ENCODE measurements at places on chromosomes 6 and 20.

DNA sequence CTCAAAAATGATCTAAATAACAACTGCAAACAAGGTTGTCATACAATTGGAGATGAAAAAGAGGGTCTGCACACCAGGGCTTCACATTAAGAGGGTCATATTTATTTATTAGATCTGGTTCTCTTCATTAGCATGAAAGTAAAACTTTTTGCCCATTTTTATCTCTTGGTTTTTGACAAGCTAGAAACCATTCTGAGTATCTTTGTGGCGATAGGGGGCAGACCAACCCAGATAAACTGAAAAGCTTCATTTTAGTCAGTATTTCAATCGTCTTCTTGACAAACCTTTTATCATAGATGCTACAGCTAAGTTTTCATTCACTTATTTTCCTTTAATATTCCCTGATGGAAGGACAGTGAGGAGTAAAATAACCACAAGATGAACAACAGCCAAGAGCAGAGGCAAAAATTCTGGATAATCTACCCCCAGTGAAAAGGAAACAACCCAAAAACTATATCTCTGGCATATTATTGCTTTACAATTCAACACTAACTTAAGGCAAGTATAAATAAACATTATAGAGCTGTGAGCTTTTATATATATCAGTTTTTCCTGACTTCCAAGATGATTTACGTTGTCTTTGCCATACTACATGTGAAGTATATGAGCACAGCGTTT lies 45.2 kb downstream of the THEMIS start:
- H3K4me1 ChIP-seq = no peaks in the 10 kb centered on the region
- no peaks in the 10 kb centered on the region for H3K27me3 ChIP-seq
- no peak overlapping the region for H3K27ac ChIP-seq
- H3K36me3 ChIP-seq = no peaks in the 10 kb centered on the region
- no peak for DNase-seq

DNA sequence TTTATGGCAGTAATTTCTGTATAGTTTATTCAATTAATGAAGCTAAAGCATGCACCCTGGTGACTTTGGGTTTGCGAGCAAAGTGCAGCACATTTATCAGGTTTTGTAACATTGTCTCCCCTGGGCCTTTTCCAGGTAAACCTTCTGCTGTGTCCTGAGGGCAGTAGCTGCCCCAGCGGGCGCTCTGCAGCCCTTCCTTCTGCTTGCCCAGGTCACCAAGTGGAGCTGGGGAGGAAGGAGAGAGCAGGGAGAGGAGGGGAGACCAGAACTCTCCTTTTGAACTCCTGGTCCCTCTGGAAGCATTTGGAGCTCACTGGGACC lies 145.6 kb downstream of the DLL1 start:
- H3K27me3 ChIP-seq = peaks cover 24% of the 10 kb centered on the region
- no peak for DNase-seq
- peaks cover 20% of the 10 kb centered on the region for H3K4me1 ChIP-seq

DNA sequence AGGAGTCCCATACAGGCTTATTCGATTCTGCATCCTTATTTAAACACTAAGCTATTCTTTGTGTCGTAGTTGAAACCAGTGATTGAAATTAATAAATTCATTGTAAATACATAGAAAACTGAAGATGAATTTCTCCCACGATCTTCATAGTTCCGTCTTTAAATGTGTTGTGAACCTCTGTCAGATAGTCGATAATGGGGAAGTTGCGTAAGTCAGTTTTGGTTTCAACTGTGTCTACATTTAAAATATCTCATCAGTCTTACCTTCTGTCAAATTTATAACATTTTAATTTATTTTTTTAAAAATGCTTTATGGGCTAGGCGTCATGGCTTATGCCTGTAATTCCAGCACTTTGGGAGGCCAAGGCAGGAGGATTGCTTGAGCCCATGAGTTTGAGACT lies 12.7 kb downstream of the STX11 start:
- peaks cover 23% of the 10 kb centered on the region for H3K4me1 ChIP-seq
- no peak overlapping the region for H3K4me3 ChIP-seq
- no peaks in the 10 kb centered on the region for H3K27me3 ChIP-seq
- DNase-seq = no peak
- no peak overlapping the region for H3K27ac ChIP-seq

DNA sequence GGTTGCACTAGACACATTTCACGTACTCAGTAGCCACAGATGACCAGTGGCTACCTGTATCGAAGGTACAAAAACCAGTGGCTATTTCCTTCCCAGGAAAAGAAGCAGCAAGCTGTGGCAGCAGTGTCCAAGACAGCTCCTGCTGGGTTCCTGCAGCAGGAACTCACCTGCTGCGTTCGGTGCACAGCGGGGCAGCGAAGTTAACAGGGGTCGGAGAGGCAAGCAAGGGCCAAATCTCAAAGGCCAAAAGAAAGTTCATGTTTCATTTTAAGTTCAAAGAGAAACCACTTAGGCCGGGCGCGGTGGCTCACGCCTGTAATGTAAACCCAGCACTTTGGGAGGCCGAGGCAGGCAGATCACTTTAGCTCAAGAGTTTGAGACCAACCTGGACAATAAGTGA lies 26.9 kb downstream of the ASIP start:
- H3K27me3 ChIP-seq = peaks cover 14% of the 10 kb centered on the region
- no peak overlapping the region for H3K4me3 ChIP-seq
- no peak overlapping the region for H3K27ac ChIP-seq
- H3K36me3 ChIP-seq = peaks cover 24% of the 10 kb centered on the region
- DNase-seq = no peak

DNA sequence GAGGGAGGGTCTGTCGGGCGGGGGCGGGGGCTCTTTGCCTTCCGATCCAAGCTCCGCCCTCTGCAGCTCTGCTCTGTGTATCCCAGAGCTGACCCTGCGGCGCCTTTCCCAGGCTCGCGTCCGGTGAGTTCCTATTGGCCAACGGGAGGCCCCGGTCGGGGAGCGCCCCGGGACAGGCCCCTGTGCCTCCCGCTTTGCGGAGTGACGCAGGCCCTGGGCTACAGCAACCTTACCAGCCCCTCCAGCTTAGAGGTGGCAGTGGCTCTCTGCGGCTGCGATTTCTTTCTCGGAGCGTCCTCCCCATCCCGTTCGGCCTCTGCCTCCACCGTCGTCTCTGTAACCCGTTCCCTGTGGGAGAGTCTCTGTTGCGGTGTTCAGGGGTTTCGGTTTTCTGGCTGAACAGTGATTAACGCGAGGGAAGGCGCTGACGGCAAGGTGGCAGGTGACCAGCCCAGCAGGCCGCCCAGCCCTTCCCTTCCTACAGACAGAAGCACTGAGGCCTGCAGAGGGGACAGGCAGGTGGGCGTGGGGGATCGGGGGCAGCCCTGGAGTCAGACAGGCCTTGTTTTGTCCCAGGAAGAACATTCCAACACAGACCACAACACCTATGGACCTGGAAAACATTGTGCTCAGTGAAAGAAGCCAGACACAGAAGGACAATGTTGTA lies 18.1 kb upstream of the CEBPB start:
- DNase-seq = peak; percentile 26
- H3K27me3 ChIP-seq = peaks cover 23% of the 10 kb centered on the region
- H3K4me3 ChIP-seq = peak overlapping the region; percentile 78
- peak overlapping the region; percentile 65 for H3K27ac ChIP-seq
- peaks cover 16% of the 10 kb centered on the region for H3K4me1 ChIP-seq
- no peaks in the 10 kb centered on the region for H3K36me3 ChIP-seq

DNA sequence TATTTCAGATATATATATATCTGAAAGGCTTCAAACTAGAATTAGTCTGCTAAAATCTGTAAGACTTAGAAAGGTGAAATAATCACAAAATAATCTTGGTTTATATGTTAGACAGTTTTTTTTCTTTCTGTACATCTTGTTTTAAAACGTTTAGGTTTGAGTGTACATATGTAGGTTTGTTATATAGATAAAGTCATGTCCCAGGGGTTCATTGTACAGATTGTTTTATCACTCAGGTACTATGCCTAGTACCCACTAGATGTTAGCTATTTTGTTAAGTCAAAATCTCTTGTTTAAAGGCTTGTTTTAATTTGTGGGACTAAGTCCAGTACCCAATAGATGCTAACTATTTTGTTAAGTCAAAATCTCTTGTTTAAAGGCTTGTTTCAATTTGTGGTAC lies 1339.0 kb upstream of the CITED2 start:
- peaks cover 3% of the 10 kb centered on the region for H3K4me1 ChIP-seq
- H3K27ac ChIP-seq = no peak overlapping the region
- H3K27me3 ChIP-seq = peaks cover 25% of the 10 kb centered on the region

DNA sequence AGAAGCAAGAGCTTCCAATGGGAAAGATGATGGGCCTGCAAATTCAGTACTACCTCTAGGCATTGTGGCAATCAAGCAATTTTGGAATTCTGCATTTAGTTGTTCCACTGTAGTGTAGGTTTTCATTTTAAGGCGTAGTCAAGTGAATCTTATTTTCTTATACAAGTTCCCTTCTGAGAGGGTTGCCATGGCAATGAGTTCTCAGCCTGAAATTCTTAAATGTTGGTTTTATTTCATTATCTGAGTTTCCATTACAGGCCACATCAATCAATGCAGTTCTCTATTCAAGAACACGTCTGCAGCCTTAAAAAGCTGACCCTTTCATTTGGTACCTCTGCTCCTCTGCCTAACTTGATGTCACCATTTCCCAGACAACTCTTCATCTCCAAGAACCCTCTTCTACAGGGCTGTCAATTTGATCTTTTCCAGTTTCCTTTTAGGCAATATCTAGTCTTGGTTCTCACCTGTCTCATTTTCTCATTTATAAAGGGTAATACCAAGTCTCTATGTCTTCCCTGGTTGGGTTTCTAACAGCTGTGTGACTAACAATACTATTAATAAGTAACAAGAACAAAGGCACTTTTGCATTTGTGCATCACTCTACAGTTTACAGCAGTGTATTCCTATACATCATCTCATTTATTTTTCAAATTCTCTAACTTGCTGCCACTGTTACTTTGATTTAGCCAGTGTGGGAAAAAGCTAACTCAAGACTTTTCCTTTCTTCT lies 898.2 kb upstream of the FLRT3 start:
- H3K4me1 ChIP-seq = peaks cover 6% of the 10 kb centered on the region
- no peaks in the 10 kb centered on the region for H3K27me3 ChIP-seq
- H3K36me3 ChIP-seq = no peaks in the 10 kb centered on the region
- H3K4me3 ChIP-seq = no peak overlapping the region
- no peak overlapping the region for H3K27ac ChIP-seq

DNA sequence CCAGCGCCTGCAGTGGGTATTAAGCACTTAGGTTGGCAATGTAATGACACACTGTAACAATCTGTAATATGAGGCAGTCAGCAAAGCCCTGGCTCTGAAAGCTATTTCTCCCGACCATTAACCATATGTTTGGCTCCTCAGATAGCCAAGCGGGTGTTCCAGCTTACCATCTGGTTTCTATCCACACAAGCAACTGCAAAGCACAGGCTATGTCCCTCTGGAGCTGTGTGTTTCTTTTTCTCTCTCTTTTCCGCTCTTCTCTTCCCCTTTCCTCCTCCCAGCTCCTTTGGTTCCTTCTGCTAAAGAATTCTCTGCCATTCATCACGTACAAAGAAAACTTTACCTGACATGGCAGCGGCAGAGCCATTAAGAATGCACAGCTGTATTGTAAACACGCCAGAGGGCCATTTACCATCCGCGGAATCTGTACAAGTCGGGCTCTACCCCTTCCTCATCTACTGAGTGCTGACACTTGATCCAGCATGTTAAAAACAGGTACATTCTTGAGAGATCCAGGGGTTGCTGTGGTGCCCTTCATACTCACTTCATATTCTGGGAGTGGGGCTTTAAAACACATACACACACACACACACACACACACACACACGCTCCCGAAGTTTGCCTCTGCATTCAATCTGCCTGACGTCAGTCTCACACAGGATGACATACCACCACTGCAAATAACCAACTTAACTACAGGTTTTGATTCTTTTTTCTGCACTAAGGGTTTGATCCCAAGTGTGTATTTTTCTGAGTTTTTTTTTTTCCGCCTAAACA lies 77.2 kb downstream of the BACH2 start:
- no peak for DNase-seq
- peaks cover 34% of the 10 kb centered on the region for H3K4me1 ChIP-seq
- no peak overlapping the region for H3K4me3 ChIP-seq
- H3K36me3 ChIP-seq = peaks cover 16% of the 10 kb centered on the region
- H3K27ac ChIP-seq = no peak overlapping the region

All from stimulated activated naive B cell treated with anti-CD40 and anti-IgM and Interleukin-4, amounts not matched to agents 10 μg/mL and 1 μg/mL and 100 μg/mL, for 72 hours (primary cell).